ENCODE measurements at places on chromosomes 13 and 19. TPM values are rescaled to one million over a fixed set of nuclear protein-coding genes. Genes with fewer than 3 reads are reported as not detected.

The SPRED3 gene
- 1.2 TPM for total RNA-seq

The IGFL2 gene
- total RNA-seq: not detected

The BEST2 gene
- not detected for total RNA-seq

The HIPK4 gene
- 0.13 TPM for total RNA-seq

- no peaks in the 10 kb centered on the region for H3K27me3 ChIP-seq
- DNase-seq: no peak
- H3K4me1 ChIP-seq: no peaks in the 10 kb centered on the region
These were observed 383.4 kb downstream of the IRS2 start for GRCh38 chr13:109403012-109403421.

GRCh38 chr19:48340995-48341394 lies 15.6 kb downstream of the EMP3 start:
- DNase-seq: no peak
- no peaks in the 10 kb centered on the region for H3K27me3 ChIP-seq
- H3K4me1 ChIP-seq: no peaks in the 10 kb centered on the region
- no peak overlapping the region for H3K27ac ChIP-seq
- H3K36me3 ChIP-seq: peaks cover 2% of the 10 kb centered on the region
- H3K4me3 ChIP-seq: no peak overlapping the region

DNA sequence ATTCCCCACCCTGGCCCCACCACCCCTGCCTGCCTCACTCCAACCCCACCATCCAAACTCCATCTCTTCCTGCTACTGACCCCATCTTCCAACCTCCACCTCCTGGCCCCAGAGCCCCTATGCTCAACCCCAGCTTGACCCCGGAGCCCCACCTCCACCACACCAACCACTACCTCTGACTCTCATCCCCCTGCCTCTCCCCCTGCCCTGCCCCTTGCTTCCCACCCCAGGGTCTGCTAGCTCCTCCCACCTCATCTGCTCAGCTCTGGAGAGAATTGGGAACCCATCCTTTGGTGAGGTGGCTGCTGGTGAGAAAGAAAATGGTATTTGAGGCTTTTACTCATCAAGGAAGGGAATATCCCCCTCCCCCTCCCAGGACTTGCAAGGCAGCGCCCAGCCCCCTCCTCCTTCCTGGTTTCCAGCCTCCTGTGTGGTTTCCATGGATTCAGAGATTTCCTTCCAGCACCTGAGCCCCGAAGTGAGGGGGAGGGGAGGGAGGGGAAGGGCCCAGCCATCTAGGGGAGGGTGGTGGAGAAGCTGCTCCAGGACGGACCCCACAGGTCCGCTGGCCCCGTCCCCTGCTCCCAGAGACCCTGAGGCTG lies 11.4 kb upstream of the PEPD start:
- H3K36me3 ChIP-seq: no peaks in the 10 kb centered on the region
- no peak overlapping the region for H3K27ac ChIP-seq
- H3K27me3 ChIP-seq: no peaks in the 10 kb centered on the region
- no peaks in the 10 kb centered on the region for H3K4me1 ChIP-seq
- no peak for DNase-seq

DNA sequence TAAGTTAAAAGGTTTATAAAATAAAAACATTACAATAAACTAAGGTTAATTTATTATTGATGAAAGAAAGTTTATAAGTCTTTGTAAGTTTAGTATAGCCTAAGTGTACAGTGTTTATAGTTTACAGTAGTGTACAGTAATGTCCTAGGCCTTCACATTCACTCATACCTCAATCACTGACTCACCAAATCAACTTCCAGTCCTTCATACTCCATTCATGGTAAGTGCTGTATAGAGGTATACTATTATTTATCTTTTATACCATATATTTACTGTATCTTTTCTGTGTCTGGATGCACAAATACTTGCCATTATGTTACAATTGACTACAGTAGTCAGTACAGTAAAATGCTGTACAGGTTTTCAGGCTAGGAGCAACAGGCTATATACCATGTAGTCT lies 490.0 kb downstream of the GPC6 start:
- no peaks in the 10 kb centered on the region for H3K27me3 ChIP-seq
- H3K4me3 ChIP-seq: no peak overlapping the region
- DNase-seq: no peak
- H3K36me3 ChIP-seq: no peaks in the 10 kb centered on the region

DNA sequence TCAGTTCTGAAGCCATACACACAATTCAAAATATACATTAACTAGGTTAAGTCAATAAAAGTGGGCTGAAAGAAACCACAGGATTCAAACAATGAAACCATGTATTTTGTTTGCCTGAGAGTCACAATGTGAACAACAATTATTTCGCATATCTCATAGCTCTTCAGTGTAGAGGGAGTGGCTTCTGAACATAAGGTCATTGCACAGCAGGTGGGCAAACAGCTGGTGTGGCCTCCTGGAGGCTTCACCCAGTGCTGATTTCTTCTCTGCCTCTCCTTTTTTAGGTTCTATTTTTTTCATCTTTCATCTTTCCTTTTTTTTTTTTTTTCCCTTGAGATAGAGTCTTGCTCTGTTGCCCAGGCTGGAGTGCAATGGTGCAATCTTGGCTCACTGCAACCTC lies 40.4 kb upstream of the ZNF254 start:
- H3K4me1 ChIP-seq: no peaks in the 10 kb centered on the region
- peaks cover 17% of the 10 kb centered on the region for H3K36me3 ChIP-seq
- DNase-seq: no peak

GRCh38 chr13:30529085-30529834 lies 63.5 kb upstream of the HMGB1 start:
- H3K27me3 ChIP-seq: no peaks in the 10 kb centered on the region
- DNase-seq: peak; percentile 30
- no peak overlapping the region for H3K27ac ChIP-seq
- peaks cover 5% of the 10 kb centered on the region for H3K4me1 ChIP-seq
- no peak overlapping the region for H3K4me3 ChIP-seq

DNA sequence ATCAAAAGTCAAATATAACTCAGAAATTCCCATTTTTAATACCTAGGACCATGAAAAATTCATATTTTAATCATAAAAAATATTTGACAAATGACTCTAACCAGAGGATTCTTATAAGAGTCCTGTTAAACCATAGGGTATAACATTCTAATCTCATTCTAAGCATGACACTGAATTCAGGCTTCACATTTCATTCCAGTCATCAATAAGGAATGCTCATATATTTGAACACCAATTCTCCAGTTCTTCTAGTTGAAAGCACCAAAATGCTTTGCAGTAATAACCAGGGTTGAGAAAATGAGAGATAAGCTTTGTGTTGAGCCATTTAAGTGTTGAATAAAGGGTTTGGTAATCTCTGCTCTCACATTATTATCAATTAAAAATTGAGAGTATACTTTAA lies 147.5 kb downstream of the VWA8 start:
- H3K4me1 ChIP-seq: peaks cover 23% of the 10 kb centered on the region
- no peak for DNase-seq
- H3K36me3 ChIP-seq: peaks cover 6% of the 10 kb centered on the region

- H3K4me1 ChIP-seq: peaks cover 11% of the 10 kb centered on the region
- H3K4me3 ChIP-seq: no peak overlapping the region
- no peak for DNase-seq
- H3K27me3 ChIP-seq: peaks cover 5% of the 10 kb centered on the region
- H3K27ac ChIP-seq: no peak overlapping the region
These were observed 751 bp downstream of the TMEM221 start for GRCh38 chr19:17447704-17448130.

DNA sequence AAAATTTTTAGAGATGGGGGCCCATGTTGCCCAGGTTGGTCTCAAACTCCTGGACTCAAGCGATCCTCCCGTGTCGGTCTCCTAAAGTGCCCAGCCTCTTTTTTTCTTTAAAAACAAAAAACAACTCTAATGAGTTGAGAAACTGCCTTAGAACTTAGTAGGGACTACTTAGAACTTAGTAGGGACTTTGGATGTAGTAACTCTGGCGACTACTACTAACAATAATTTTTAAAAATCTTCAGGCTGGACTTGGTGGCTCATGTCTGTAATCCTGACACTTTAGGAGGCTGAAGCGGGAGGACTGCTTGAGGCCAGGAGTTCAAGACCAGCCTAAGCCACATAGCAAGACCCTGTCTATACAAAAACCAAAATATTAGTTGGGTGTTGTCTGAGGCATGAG lies 515 bp upstream of the C19orf67 start:
- H3K4me3 ChIP-seq: no peak overlapping the region
- H3K36me3 ChIP-seq: peaks cover 3% of the 10 kb centered on the region
- H3K4me1 ChIP-seq: peaks cover 11% of the 10 kb centered on the region
- no peak for DNase-seq

DNA sequence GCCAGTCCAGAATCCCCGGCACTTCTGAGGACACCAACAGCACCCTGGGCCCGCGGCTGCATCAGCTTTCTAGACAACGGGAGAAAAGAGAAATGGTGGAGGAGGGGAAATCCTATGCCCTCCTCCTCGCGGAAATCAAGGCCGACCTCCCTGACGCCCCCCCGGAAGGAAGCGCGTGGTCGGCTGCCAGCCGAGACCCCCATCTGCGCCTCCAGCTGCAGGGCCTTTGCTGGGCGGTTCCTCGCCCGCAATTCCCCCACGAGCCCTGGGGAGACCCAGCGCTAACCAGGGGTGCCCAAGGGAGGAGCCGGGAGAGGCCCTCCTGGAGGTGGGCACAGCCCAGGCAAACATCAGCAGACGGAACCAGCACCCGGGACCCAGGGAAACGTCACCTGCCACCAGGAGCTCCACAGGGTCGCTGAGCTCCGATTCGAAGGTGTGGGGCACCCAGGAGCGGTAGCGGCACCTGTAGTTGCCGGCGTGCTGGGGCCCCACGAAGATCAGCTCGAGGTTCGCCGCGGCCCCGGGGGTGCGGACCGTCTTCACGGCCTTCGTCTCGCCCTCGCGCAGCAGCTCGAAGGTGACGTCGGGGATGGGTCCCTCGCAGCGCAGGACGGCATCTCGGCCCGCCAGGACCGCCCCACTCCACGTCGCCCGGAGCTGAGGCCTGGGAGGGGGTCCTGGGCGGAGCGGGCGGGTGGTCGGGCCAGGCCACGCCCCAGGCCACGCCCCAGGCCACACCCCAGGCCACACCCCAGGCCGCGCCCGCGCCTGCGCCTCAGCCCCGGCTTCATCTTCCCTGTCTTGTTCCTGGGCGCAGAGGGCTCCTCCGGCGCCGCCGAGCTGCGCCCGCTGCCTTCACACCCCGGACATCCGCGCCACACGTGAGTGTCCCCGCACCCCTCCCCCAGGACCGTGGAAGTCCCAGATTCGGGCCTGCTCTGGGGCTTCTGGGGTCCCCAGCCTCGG lies 6.0 kb downstream of the A1BG start:
- DNase-seq: no peak
- 0 out of 2 replicates have a peak, but pooled peaks cover 3% of the 10 kb centered on the region for H3K4me1 ChIP-seq
- H3K27ac ChIP-seq: peak overlapping the region; percentile 44
- no peaks in the 10 kb centered on the region for H3K36me3 ChIP-seq

GRCh38 chr19:5349041-5349440 lies 8.4 kb upstream of the PTPRS start:
- H3K4me1 ChIP-seq: no peaks in the 10 kb centered on the region
- no peak overlapping the region for H3K4me3 ChIP-seq
- H3K27ac ChIP-seq: no peak overlapping the region
- H3K27me3 ChIP-seq: no peaks in the 10 kb centered on the region
- DNase-seq: no peak

DNA sequence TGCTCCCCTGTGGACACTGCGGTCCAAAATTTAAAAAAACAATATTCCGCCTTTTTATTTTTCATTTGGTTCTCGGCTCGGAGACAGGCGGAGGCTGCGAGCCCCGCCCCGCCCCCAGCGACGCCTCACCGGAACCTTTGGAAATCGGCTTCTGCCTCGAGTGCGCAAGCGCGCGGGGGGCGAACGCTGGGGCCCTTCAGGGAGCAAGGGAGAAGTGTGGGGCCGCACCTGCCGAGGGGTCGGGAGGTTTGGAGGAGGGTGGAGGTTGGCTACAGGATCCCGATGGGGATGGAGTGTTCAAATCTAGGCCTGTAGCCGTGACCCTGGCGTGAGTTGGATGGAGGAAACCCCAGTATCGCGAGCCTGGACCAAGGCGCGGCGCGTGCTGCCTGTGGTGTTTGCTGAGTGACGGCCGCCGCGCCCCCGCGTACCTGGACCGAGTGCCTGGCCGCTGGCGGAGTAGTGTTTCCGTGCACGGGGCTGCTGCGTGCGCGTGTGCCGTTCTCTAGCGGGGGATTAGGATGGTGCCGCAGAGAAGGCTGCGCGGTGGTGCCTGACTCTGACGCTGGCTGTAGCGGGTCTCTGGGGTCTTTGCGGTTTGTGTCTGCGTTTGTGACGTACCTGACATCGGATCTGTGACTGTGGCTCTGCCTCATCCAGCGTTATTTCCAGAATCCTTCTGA lies 565 bp upstream of the ZFP30 start:
- peak; percentile 45 for DNase-seq
- H3K36me3 ChIP-seq: no peaks in the 10 kb centered on the region
- H3K4me3 ChIP-seq: peak overlapping the region; percentile 80

- no peak overlapping the region for H3K27ac ChIP-seq
- no peaks in the 10 kb centered on the region for H3K4me1 ChIP-seq
- no peaks in the 10 kb centered on the region for H3K27me3 ChIP-seq
- no peaks in the 10 kb centered on the region for H3K36me3 ChIP-seq
These were observed 34.9 kb upstream of the UQCRFS1 start for GRCh38 chr19:29247872-29248271.

GRCh38 chr19:43782311-43782660 lies 1.5 kb upstream of the KCNN4 start:
- peaks cover 57% of the 10 kb centered on the region for H3K4me1 ChIP-seq
- no peak for DNase-seq
- H3K36me3 ChIP-seq: no peaks in the 10 kb centered on the region
- no peaks in the 10 kb centered on the region for H3K27me3 ChIP-seq
- H3K27ac ChIP-seq: no peak overlapping the region
- peak overlapping the region; percentile 35 for H3K4me3 ChIP-seq

- no peak for DNase-seq
- H3K36me3 ChIP-seq: peaks cover 26% of the 10 kb centered on the region
- peak overlapping the region; percentile 65 for H3K27ac ChIP-seq
- no peak overlapping the region for H3K4me3 ChIP-seq
These were observed 8.9 kb downstream of the ATG4D start for GRCh38 chr19:10552510-10553053.

GRCh38 chr13:112653071-112653470 lies 36.8 kb upstream of the ATP11A start:
- no peaks in the 10 kb centered on the region for H3K4me1 ChIP-seq
- no peak overlapping the region for H3K27ac ChIP-seq
- no peak for DNase-seq
- H3K27me3 ChIP-seq: no peaks in the 10 kb centered on the region
- no peaks in the 10 kb centered on the region for H3K36me3 ChIP-seq

DNA sequence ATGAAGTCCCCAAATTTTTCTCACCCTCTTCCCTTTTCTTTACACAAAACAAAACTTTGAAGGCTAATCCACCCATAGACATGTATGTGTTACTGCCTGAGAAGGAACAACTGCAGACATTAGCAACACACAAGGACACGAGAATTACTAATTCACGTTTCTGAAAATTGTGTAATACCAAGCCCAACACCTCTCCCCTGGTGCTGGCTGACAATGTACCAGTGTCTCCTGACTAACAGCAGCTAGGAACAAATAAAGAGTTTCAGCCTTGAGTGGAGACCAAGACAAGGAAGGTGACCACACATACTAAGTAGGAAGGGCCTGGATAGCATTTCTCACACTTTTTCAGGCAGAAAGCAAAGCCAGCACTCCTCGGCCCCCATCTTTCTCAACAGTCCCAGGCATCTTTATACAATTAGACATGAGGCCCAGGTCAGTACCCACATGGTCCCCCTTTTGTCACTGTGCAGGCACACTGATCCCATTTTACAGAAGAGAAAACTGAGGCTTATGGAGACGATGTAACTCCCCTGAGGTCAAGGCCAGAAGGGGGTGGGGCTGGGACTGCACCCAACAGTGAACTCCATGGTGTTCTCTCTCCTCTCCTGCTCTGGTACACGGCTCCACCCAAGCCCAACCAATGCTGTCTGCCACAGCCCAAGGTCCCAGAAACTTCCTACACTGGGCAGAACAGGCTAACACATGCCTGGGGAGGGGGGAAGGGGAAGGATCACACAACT lies 8.7 kb downstream of the BRD4 start:
- H3K27ac ChIP-seq: peak overlapping the region; percentile 62
- peaks cover 43% of the 10 kb centered on the region for H3K4me1 ChIP-seq
- H3K27me3 ChIP-seq: no peaks in the 10 kb centered on the region
